ENCODE measurements at places on chromosomes 3 and 15.

DNA sequence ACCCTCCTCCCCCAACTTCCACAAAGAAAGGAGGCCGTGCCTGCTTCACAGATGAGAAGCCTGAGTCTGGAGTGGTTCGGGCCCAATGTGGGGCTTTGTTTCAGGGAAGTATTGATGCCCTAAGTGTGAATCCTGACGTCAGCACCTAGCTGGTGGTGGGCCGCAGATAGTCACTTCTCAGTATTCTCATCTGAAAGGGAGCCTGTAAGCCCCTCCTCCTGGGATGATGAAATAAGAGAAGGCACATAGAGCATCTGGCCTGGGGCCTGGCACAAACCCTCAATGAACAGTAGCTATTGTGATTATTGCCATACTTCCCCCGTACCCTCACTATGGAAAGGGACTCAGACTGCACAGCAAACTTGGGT lies 24.8 kb downstream of the LINGO1 start:
- no peak for DNase-seq

DNA sequence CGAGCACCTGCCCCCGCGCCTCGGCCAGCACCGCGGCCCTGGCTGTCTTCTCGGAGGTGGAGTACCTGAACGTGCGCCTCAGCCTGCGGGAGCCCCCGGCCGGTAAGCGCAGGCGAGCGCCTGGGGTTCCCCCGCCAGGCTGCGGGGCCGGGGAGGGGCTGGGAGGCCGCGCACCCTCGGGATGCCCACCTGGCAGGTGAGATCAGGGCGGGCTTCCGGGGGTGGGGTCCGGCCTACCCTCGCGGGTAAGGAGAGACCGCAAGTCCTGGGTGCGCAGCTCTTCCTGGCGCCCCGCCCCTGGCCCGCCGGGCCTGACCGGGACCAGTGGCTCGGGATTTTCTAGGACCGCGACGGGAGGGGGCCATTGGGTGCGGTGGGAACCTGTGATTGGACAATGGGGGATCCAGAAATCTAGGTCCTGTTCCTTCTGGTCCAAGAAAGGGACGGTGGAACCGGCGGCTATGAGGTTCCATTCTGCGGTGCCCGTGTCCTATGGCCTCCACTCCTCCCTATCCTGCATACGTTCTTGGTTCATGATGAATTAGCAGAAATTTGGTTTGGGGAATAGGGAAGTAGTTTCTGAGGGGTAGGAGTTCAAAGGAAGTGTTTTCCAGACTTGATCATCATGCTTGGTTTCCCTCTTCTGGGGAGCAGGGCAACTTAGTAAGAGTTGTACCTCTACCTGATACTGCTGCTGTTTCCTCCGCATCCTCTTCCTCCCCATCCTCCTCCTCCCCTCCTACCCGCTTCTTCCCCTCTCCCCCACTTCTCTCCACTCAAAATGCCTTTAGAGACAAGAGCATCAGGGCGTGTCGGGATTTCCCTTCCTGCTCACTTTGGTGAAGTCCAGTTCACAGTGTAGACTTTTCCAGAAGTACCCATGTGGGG lies 808 bp downstream of the ARRDC4 start:
- no peak for DNase-seq

- DNase-seq: no peak
Measured at GRCh38 chr15:76197703-76198455, 113.4 kb downstream of the ETFA start.

DNA sequence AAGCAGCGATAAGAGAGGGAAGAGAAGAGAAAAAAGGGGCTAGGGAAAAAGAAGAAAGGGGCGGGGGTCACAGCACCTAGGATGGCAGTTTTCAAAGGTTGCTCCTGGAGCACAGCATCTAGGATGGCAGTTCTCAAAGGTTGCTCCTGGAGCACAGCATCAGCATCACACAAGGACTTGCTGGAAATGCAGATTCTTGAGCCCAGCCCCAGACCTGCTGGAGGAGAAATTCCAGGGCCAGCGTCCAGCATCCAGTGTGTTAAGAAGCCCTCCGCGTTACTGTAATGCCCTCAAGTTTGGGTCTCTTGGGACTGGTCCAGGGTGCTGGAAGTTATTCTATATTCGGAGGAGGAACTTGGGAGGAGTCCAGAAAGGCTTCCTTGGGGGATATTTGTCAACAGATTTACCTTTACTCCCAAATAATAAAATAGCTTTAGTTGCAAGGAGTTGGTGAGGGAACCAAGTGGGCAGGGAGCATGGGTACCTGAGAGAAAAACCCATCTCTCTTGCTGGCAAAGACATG lies 519.4 kb downstream of the SHQ1 start:
- DNase-seq: no peak

GRCh38 chr3:110754212-110754916 lies 317.3 kb upstream of the NECTIN3 start:
- no peak for DNase-seq

GRCh38 chr15:51281368-51281967 lies 56.9 kb downstream of the CYP19A1 start:
- DNase-seq: no peak

- no peak for DNase-seq
Measured at GRCh38 chr3:48112813-48113212, 75.4 kb downstream of the CDC25A start.

- no peak for DNase-seq
Measured at GRCh38 chr3:64327100-64327804, 102.0 kb upstream of the PRICKLE2 start.

DNA sequence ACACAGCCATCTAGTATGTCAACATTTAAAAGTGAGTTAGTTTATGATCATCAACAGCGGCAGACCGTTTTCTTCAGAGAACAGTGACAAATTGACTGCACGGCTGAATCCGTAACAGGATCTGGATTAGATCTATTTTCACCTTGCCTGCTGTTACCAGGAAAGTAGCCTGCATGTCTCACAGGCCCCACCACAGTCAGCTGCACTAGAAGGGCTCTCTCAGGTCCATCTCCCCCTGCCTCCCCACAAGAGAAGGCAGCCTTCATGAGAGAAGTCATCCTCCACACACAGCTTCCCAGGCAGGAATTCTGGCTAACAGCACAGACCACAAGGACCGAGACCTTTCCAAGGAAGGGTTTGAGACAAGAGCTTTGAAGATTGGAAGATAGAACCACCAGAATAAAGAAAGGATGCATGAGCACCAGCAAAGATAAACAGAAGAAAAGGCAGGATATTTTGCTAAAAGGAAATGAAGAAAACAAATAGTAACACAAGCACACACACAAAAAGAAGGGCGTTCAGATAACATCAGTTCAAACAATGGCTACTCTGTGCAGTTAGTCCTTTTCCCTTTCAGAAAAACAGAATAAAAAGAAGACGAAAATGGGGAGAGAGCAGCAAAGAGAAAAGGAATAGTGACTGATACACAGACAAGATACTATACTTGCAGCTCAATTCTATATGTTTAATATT lies 127.5 kb downstream of the SNRK start:
- DNase-seq: no peak

DNA sequence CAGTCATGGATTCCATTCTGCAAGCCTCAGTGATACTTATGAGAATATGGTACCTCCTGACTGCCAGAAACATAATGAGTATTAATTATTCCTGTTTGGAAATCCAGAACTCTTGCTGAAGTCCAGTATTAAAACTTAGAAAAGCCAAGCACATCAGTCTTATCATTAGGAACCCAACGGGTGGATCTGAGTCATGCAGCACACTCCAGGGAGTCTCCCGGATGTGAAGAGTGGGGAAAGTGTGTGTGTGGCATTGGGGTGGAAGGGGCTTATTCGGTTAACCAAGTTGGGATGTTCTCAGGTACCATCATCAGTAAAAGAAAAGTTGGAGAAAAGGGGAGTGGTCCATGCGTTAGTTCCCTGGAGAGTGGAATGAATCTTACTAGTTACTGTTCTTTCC lies 181.1 kb downstream of the PLCL2 start:
- DNase-seq: no peak

DNA sequence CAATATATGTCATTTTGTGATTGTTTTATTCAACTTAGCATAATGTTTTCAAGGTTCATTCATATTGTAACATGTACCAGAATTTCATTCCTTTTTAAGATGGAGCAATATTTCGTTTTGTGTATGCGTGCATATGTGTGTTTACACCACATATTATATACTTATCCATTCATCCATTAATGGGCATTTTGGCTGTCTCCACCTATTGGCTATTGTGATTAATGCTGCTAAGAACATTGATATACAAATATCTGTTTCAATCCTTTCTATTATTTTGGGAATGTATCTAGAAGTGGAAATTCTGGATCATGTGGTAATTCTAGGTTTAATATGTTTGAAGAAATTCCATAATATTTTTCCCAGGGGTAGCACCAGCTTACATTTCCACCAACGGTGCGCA lies 403.9 kb upstream of the LMCD1 start:
- no peak for DNase-seq

DNA sequence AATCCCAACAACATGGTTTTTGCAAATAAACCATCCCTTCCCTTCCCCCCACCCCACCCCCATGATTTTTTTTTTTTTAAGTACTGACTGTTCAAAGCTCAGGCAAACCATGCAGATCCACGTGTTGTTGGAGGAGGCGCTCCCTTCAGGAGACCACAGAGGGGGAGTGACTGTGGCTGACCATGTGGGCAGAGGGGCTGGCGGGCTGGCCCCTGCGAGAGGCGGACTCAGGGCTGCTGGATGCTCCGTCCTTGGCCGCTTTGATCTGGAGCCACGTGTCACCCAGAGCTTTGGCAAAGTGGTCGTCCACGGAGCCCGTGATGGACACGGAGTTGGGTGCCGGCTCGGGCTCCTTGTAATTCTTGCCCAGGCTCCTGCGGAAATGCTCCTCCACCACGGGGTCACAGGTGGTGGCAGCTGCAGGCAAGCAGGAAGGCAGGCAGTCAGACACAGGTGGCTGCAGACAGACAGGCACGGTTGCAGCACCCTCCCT lies 85.3 kb downstream of the VGLL4 start:
- DNase-seq: no peak

DNA sequence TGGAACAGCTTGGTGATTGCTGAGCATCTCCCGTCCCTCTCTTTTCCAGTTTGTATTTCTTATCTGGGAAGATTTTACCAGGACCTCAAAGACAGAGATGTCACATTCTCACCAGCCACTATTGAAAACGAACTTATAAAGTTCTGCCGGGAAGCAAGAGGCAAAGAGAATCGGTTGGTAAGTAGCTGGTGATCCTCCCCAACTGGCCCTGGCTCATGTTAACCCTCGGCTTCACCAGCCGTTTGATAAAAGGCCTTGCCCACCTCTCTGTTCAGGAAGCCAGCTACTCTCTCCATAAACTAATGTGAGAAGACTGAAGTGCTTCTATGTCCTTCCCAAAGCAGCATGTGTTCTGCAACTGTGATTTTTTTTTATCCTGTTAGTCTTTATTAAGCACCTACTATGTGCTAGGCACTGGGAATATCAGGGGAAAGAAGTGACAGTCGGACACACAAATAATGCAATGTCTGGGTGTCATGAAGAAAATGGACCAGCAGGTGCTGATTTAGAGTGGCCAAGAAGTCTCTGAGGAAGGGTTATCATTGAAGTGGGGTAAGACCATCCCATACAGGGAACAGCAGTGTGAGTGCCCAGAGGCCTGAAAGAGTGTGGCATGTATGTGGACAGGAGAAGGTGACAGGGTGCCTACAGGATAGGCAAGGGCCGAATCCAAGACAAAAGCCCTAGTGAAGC lies 1.2 kb downstream of the MANF start:
- no peak for DNase-seq

DNA sequence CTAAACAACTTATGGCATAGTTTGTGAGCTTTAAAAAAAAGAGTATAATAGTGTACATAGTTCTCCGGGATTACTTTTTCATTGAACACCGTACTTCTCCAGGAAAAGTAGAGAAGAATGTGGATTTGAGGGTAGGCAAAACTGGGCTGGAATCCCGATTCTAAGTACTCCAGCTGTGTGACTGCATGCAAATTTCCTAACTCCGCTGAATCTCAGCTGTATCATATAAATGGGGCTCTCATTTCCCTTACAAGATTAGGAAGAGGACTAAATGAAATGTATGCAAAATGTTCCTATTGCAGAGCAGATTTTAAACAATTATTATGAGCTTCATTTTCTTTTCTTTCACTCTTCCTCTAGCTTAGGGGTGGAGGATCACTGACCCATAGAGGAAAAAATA lies 70.3 kb upstream of the HERC1 start:
- no peak for DNase-seq

DNA sequence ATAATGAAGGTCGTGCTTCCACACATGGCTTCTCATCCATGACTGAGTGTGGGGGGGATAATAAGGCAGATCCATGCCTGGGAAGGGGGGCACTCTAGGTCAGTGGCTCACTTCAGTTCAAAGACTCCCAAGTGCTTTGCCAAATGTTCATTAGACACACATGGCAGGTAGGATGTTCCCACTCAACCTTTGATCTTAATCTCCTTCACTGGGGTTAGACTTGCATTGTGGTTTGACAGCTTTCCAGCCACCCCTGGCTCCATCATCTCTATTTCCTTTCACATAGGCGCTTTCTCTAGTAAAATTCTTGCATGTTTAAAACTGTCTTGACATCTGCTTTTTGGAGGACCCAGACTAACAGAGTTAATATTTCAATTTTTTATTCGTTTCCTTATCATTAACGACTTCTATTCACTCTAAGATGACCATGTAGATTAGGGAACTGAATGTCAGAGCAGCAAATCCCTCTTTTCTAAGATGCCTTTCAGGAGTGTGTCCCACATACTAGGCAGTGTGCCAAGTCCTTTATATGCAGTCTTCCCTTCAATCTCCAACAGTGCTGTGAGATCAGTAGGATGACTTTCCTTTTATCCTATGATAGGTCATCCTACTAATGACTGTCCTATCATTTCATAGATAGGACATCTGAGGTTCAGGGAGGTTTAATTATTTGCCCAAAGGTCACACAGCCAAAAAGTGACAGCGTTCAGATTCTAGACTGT lies 57.9 kb downstream of the BTD start:
- no peak for DNase-seq

- DNase-seq: no peak
Measured at GRCh38 chr3:133670525-133670995, 8.8 kb upstream of the TOPBP1 start.

GRCh38 chr3:5799398-5799797 lies 611.9 kb downstream of the EDEM1 start:
- no peak for DNase-seq

GRCh38 chr3:191783024-191783423 lies 322.1 kb downstream of the PYDC2 start:
- DNase-seq: no peak

- no peak for DNase-seq
Measured at GRCh38 chr3:154421083-154421482, 8.9 kb downstream of the GPR149 start.

- no peak for DNase-seq
Measured at GRCh38 chr15:87572381-87572910, 684.1 kb downstream of the NTRK3 start.

GRCh38 chr3:178561239-178561638 lies 25.0 kb downstream of the KCNMB2 start:
- no peak for DNase-seq

- DNase-seq: no peak
Measured at GRCh38 chr15:63072023-63072650, 29.6 kb downstream of the TPM1 start.

- no peak for DNase-seq
Measured at GRCh38 chr15:96087180-96087884, 243.2 kb upstream of the NR2F2 start.

- DNase-seq: no peak
Measured at GRCh38 chr15:67841513-67841762, 1.6 kb upstream of the RNU6-1 start.

All from cortex of kidney (tissue), 1 donor.